Epithelial cell of esophagus (primary cell): ENCODE measurements at places on chromosomes 7 and 10.

GRCh38 chr10:24419066-24419465 is 210.1 kb downstream of the KIAA1217 start:
- DNase-seq: no peak

DNA sequence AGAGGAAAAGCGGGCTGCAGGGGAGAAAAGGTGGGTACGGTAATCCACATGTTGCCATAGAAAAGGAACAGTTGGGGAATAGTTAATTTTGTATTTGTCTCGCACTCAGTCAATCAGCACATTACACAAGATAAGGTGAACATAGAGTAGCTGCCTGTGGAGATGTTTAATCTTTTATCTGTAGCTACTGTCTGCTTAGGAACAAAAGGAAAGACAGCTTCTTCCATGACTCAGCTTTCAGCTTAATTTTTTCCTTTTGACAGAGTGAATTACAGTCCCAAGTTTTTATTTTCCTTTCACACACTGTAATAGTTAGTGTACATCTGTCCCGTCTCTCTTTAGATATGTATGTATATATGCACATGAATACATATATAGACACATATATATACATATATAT is 39.3 kb upstream of the PODXL start:
- no peak for DNase-seq

GRCh38 chr7:528451-528850 is 8.8 kb upstream of the PDGFA start:
- DNase-seq: no peak

- no peak for DNase-seq
Measured at GRCh38 chr10:119290301-119291048, 83.1 kb downstream of the GRK5 start.

DNA sequence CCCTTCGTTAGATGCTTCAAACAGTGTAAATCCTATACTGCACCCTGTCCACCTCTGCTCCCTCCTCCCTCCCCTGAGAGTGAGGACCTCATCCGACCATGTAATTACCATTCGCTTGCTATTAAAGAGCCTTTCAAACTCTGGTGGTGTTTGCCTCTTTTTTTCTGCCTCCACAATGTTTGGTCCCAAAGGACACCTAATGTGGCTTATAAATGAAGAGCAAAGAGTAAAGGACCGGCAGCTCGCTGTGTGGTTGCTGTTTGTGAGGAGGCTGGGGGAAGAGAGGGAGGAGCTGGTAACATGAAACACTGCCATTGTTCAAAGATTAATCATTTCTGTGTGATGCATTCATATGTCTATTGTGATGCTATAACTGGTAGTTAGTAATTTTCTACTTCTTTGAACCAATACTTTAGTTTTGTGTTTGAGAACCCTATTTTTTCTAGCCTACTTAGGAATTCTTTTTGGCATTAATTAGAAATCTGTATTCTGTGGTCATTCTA is 27.9 kb downstream of the MTURN start:
- peak; percentile 86 for DNase-seq

DNA sequence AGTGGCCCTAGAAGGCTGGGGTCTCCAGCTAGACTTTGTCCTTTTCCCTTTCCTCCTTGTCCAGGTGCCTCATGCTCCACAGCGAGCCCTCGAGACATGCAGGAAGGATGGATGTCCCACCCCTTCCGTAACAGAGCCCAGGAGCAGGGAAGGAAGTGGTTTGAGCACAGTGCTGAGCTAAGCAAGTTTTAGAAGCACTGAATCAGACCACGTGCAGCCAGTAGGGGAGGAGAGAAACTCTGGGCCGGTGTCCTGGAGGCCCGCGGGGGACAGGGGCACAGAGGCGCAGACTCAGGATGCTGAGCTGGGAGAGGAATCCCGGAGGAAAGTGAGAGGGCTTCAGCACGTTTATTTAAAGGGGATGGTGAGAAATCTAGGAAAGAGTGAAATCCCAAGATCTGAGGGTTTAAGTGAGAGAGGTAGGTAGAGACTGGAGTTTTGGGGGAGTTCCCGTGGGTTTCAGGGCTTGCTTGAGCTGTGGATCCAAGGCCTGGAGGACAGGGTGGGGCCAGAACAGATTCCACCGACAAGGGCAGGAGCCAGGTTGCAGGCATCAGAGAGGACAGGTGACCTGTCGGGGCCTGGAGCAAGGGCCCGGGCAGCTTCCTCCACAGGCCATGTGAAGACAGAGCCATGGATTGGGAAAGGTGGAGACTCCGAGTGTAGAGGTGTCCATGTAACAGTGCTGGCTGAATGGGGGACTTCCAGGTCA is 4.4 kb upstream of the IRF5 start:
- DNase-seq: no peak

GRCh38 chr7:104650991-104651640 is 322.7 kb downstream of the LHFPL3 start:
- DNase-seq: no peak

- DNase-seq: peak; percentile 81
Measured at GRCh38 chr10:124732931-124733570, 11.1 kb downstream of the FAM53B start.

DNA sequence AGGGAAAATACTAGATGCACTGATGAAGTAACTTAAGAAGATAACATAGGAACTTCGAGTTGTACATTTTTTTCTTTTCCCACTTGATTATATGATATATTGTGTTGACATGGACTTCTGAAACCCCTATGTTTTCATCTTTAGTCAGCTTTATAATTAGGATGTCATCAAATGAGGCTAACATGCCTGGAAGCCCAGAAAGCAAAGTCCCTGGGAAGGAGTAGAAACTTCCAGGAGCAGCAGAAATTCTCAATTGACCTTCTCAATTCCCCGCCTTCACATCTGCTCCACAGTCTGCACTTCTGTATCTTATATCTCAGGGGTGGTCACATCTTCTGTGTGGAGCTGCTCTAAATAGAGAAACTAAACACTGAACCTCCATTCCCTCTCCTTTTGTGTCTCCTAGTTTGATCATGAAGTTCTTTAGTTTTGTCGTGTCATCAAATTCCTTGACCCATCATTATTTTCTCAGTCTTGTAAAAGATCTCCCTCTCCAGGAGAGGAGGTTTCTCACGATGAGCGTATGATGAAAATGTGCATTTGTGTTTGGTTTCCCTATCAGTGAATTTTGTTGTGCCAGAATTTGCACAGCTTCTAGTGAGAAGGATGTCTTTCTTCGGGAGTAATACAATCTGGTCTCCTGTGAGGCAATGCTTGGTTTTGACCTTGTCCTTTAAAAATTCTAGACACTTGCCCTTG is 303.3 kb downstream of the SUGCT start:
- no peak for DNase-seq

GRCh38 chr10:43225004-43225786 is 41.7 kb downstream of the RASGEF1A start:
- DNase-seq: no peak

DNA sequence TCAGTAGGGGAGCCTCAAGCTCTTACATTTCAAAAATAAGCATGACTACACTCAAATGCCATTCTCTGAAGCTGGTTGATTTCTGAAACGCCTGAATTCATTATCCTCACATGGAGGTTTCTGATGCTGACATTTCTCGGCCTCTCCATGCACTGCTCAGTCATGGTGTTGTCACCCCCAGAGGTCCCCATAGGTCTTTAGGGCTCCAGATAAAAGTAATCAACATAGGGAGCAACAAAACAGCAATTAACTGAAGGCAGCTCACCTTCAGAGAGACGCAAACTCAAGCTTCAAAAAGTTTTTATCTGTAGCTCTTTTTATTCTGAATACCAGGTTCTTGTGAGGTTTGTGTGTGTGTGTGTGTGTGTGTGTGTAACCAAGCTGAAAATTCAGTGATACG is 223.2 kb upstream of the LRRN3 start:
- no peak for DNase-seq

DNA sequence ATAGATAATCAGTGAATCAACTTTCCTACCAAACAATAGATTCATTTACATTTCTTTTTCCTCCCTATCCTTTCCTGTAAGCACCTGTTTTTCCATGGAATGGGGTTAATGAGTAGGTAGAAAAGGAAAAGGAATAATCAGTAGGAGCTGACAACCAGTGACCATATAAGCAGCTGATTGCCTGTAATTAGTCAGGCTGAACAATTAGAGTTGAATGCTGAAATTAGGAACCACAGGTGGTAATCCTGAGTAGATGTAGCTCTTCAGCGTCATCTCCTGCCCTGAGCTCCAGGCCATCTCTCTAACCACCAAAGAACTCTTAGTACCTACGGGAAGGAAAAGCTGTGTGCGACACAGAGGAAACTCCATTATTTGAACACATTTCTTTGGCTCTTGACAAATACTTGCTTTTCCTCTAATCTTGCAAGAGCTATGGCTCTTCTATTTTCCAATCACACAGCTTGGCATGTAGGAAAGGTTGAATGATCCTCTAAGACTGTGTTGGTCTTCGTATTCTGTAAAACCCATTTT is 63.8 kb downstream of the KLHDC10 start:
- no peak for DNase-seq

DNA sequence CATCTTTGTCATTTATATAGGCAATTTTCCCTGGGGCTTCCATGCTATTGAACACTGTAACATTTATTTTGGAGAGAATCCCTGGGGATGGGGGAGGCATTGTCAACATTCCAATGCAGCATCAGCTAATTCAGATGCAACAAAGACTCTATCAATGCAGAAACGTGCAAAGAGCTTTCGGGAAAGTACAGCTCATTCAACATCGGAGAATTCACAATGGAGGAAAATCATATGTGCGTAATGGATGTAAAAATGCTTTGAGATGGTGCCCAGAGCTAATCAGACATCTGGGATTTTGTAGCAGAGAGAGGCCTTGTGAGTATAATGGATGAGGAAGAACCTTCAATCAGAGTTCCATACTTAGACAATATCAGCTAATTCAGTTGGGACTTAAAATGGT is 28.3 kb upstream of the FIS1 start:
- DNase-seq: no peak

GRCh38 chr7:54728411-54728810 is 30.6 kb downstream of the SEC61G start:
- DNase-seq: no peak

DNA sequence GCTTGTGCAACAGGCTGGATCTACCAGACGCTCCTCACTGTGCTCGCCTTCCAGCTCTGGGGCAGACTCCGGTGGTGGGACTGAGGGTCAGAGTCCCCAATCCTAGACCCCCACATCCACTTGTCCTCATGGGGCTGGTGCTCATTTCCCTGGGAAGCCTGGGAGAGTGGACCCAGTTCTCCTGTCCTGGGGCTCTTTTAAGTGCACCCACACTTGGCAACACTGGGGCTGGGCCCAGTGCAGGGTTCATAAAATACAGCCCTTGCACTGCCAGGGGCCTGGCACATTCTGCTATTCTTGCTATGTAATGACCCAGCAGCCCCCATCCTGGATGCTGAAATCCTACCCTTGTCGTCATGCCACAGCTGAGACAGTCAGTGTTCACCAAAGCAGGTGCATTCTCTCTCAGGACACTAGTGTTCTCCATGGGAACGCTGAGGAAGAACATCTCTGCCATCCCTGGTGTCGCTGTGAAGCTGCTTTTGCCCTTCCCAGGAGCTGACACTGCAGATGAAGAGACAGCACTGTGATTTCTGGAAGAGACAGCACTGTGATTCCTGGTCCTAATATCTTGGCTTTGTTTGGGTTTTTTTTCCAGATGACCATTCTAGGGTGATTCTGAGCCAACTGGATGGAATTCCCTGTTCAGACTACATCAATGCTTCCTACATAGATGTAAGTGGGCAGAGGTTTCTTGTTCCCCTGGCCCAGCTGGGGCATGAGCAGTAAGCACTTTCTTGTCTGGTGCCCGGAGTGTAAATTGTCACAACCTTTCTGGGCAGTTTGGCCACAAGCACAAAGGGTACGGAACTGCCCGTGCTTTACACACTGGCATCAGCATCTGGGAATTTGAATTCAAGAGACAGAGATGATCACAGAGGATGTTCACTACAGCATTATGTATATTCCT is 65.6 kb downstream of the MKI67 start:
- DNase-seq: no peak

GRCh38 chr7:50603287-50603686 is 38.1 kb upstream of the DDC start:
- DNase-seq: no peak

DNA sequence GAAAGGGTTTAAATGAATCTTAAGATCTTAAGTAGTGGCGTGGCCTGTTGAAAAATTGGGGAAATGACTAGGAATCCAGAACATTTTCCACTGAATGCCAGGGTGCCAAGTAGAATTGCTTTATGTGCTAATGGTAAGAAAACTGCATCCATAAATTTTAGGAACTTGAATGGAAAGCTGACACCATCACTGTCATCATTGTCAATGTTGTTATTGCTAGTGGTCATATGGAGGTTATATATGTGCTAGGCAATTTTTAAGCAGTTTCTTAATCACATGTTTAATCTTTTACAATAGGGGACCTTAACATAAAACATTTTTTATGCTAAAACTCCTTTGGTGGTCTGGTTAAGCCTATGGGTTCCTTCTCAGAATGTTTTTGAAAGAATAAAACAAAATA is 13.1 kb downstream of the MARCHF5 start:
- no peak for DNase-seq

GRCh38 chr7:4307316-4308204 is 374.5 kb upstream of the FOXK1 start:
- DNase-seq: no peak

- no peak for DNase-seq
Measured at GRCh38 chr7:140641524-140642195, 1.0 kb upstream of the DENND2A start.

DNA sequence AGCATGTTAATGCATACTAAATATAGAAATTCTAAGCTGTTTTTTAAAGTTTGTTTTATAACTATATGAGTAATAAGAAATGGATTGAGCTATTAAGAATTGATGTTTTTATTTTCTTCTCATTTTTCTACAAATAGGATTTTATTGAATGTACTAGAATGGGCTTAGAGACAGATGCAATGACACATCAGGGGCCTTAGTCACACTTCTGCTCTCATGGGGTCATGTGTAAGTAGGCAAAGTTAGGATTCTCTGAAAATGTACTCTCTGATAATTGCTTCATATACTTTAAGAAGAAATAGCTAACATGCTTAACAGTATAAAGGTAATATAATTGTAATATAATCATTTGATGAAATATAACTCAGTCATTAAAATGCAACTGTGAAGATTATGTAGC is 154.6 kb downstream of the ZNF438 start:
- peak; percentile 13 for DNase-seq

DNA sequence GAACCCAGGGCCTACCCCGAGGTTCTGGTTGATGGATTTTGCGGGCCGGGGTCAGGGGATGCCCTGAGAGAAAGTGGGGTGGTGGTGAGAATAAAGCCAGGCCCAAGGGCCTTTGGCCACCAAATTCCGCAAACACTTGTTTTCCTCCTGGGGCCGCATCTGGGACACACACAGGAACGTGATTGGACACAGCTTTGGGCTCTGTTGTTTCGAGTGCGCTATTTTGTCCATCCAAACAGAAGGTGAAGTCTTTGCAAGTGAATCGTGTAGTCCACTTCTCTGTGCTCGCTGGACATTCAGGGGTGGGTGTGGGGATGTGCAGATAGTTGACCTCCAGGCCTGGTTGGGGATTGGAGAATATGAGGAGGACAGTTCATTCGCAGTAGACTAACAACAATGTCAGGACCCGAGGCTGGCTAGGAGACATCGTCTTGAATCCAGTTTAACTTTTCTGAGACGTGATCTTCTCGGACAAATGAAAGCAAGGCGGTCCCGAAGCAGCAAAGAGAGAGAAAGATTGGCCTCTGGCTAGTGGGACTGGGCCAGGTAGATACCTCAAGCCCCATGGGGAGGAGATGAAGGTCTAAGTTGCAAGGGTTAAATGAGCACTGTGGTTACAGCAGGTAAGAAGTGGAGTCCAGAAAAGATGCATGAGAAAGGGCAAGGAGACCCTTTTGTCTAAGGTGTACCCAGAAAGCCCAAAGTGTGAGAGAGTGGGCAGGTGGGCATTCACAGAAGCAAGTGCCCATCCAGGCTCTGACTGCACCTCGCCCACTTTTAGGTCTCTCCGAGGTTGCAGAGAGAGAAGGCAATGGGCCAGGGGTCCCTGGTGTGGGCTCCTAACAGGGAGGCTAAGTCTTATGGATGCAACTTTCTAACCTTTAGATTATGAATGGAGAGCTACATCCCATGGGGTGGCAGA is 764 bp upstream of the FAM131B start:
- no peak for DNase-seq
